ENCODE measurements at places on chromosomes 16 and 17.

DNA sequence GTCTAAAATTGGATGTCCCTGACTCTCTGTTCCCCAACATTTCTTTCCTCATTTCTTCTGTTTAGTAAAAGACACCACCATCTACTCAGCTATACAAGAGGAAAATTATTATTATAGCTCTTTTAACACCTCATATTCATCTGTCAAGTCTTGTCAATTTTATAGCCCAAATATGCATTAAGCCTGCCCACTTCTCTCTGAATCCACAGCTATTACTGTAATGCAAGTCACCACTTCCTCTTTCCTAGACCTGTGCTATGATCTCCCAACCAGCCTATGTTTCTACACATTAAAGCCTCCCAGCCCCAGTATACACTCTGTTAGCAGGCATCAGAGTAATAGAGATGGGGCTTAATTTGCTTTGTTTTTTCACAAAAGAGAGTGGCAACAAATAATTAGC, 252.9 kb downstream of the GRIN2A start:
- no peak for DNase-seq

DNA sequence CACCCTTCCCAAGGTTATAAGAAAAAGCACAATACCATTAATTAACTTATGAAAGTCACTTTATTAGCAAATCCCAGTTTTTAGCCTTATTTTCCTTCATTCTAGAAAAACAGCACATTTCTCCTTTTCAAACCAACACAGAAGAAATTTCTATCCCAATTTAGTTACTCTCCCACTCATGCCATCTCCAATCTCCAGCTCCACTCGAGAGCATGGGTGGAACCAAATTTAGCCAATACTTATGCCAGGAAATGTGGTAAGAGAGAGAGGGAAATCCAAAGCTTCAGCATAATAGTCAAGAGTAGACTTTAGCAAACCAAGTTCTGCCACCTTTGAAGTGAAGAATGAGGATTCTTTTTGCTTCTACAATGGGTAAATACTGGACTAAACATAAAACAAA, 288.8 kb downstream of the KIF2B start:
- DNase-seq = no peak

GRCh38 chr16:49919327-49919726, 63.4 kb upstream of the ZNF423 start:
- DNase-seq = no peak

DNA sequence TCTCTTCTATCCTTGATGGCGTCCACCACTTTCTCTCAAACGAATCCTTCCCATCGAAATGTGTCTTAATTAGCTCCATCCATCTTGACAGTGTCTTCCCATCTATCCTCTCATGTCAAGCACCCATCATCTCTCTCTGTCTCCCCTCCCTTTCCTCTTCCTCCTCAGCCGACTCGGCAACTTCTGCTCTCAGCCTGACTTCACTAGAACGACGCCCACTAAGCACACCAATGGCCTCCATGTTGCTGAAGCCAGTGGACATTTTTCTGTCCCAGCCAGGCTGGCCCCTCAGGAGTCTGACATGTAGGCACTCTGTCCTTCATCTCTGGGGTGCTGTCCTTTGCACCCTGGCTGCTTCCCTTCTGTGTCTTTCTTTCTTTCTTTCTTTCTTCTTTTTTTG, 2.5 kb upstream of the SPATA20 start:
- DNase-seq = no peak

- DNase-seq = no peak
Observed at GRCh38 chr16:10332241-10332640, 53.6 kb upstream of the ATF7IP2 start.

- no peak for DNase-seq
Observed at GRCh38 chr17:41177727-41178271, at the start of gene KRTAP4-2. Gene KRTAP4-2 (minus strand): TSS chr17:41178221. CDS start chr17:41178164, 57 bp downstream.

DNA sequence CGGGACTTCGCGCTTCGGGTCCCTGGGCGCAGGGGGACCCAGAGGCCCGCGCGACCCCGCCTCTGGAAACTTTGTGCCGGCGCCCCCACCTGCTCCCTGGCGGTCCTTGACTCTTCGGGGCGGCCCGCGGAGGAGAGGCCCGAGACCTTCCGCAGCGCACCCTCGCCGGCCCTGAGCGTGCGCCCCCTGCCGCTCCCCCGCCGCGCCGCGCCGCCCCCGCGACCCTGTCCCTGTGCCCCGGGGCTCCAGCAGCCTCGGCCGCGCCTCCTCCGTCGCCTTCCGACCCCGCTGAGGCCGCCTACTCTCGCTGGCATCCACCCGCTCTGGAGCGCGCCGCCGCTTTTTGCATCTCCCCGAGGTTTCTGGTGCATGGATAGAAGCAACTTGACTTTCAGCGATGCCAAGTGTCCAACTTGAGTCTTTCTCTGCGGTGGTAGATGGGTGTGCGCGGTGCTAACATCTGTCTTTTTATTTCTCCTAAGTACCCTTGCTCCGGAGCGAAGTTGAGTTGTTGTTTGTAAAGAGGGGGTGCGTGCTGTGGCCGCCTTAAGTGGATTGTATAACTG, 414 bp downstream of the DUSP14 start:
- peak; percentile 53 for DNase-seq

DNA sequence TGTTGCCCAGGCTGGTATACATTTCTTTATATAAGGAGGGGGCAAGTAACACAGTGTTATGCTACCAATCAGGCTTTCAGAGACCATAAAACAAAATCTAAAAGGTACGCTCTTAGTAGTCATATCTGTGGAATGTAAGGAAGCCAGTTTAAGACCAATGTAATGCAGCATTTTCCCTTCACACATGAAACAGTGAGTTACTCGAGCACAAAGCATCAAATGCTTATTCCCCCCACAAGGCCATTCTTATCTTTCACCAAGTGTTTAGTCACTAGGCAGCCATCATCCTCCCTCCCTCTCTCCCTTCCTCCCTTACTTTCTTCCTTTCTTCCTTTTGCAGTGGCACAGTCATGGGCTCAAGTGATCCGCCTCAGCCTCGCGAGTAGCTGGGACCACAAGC, 12.8 kb downstream of the HMOX2 start:
- DNase-seq = no peak

GRCh38 chr17:80265205-80266068, 4.8 kb downstream of the RNF213 start:
- no peak for DNase-seq

- DNase-seq = no peak
Observed at GRCh38 chr17:16081507-16082087, 82.0 kb downstream of the TTC19 start.

GRCh38 chr16:13186813-13187212, 285.4 kb downstream of the SHISA9 start:
- DNase-seq = peak; percentile 7

GRCh38 chr16:68146585-68146984, 61.4 kb downstream of the NFATC3 start:
- DNase-seq = no peak

GRCh38 chr16:70320121-70320520, 21.1 kb downstream of the DDX19B start:
- DNase-seq = no peak

- DNase-seq = no peak
Observed at GRCh38 chr17:80850817-80851216, 140.8 kb upstream of the CHMP6 start.

DNA sequence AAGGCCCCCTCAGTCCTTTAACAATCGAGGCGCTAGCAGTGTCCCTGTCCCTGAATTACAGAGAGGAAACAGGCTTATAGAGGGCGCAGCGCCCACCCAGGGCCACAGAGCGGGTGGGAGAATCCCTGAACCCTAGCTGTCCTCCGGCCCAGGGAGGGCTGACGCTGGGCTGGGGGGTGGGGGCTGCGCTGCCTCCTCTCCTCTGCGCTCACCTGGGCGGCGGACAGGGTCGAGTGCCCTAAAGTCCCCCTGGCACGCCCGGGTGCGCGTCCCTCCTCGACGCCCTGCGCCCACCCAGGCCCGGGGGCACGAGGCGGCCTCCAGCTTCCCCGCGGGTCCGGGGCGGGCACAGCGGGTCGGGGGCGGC, 200.4 kb upstream of the N4BP1 start:
- DNase-seq = no peak

- peak; percentile 86 for DNase-seq
Observed at GRCh38 chr16:53091466-53092211, 36.8 kb downstream of the CHD9 start.

- no peak for DNase-seq
Observed at GRCh38 chr16:28984619-28985135, at the start of gene LAT. Gene LAT (plus strand): TSS chr16:28985052. CDS start chr16:28985418, 366 bp downstream.

- DNase-seq = no peak
Observed at GRCh38 chr17:53626286-53626685, 196.4 kb upstream of the KIF2B start.

- DNase-seq = no peak
Observed at GRCh38 chr17:73650140-73650539, 5.9 kb upstream of the SDK2 start.

DNA sequence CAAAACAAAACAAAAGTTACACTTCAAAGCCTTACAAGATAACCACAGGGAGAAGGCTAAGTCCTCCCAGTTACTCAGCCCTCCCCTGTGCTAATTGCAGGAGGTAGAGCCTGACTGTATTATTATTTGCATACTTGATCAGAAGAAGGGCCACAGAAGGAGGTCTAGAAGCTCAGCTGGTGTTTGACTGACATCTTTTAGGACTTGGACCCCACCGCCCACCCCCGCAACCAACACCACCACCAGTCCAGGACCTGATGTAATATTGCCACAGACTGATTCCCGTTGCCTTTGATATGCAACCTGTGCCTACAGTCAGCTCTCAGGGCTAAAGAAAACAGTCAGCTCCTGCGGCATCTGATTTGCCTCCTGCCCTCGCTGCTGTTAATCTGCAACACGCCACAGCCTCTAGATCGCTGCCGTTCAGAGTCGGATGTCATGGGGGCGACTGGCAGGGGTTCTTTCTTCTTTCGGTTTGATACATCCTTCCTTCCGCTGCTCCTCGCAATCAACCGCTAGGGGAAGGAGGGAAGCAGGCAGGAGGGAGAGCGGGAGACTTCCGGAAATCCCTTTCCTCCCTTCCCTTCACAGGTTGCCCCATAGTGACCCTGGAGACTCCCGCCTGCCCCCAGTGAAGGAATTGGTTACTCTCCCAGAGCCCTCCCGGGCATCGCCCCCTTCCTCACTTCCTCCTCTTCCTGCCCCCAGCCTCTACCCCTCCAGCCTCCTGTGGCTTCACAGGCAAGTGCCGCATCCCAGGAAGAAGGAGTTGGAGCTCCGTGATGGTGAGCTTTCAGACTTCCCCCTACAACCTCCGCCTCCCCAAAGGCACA, 90.5 kb upstream of the SOX9 start:
- DNase-seq = no peak

GRCh38 chr17:75875940-75876189, 2.5 kb downstream of the TRIM47 start:
- no peak for DNase-seq

GRCh38 chr16:86404678-86405077, 105.6 kb upstream of the FOXF1 start:
- no peak for DNase-seq

DNA sequence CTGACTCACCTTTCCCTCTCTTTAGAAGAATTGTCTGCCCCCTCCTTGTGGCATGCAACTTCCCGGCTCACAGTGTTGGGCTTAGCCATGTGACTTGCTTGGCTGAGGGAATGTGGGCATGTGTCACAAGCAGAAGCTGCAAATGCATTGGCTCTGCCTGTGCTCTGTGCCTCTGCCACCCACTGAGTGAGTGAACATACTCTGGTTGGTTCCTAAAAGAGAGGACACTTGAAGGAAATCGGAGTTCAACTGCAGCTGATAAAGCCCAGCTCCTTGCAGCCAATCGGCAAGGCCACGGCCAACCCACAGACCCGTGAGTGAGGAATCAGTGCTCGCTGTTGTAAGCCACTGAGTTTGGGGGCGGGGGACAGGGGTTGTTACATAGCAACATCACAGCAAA, 10.9 kb upstream of the GINS2 start:
- DNase-seq = no peak

- DNase-seq = no peak
Observed at GRCh38 chr16:29678691-29679267, at the start of gene QPRT. Gene QPRT (plus strand): TSS chr16:29679180. CDS start chr16:29679198, 18 bp downstream.

DNA sequence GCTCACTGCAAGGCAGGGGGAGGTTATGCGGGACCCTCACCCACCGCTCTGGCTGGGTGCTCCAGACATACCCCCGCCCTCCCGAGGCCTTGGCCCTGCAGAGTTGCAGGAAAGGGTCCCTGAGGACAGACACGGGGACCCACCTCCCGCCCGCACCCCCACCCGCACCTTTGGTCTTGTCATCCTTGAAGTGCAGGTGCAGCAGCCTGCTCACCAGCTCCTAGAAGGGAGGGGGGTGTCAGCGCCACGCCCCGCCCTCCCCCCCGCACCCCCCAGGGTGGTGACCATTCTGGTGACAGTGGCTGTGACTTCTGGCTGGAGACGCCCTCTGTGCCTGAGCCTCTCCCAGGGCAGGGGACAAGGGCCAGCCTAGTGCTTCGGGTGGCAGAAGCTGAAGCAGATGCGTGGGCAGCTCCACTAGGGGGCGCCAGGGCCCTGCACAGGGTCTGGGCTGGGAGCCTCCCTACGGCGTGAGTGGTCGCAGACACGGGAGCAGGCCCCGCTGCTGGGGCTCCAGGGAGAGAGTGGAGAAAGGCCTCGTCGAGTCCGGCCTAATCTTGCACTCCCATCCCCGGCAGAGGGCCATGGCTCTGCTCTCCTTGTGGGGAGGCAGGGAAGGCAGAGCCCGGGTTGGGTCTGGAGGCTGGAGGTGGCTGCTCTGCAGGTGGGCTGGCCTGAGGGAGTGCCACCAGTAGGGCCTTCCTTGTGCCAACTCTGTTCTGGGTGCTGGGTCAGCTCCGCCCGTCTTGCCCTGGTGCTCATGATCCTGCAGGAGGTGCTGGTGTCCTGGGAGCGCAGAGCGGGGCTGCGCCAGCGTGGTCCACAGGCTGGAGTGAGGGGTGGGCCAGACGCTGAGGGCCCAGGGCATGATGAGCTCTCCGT, 2.7 kb downstream of the CENPX start:
- no peak for DNase-seq

DNA sequence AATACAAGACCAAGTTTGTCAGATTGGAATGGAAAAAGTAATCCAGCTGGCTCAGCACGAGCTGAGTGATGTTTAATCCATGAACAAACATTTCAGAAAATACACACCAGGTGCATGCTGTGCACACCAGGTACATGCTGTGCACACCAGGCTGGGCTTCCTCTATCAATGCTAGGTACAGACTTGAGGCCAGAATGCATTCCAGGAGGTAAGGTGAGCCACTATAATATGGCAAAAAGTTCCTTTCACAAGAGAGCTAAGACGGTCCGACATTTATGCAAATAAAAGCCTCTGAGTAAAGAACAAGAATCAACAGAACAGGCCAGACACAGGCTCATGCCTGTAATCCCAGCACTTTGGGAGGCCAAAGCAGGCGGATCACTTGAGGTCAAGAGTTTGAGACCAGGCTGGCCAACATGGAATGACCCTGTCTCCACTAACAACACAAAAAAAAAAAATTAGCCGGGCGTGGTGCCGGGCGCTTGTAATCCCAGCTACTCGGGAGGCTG, 128.2 kb downstream of the ZNF778 start:
- no peak for DNase-seq

GRCh38 chr16:27319257-27319965, 5.6 kb downstream of the IL4R start:
- no peak for DNase-seq

GRCh38 chr16:49696414-49697101, 159.4 kb downstream of the ZNF423 start:
- no peak for DNase-seq

All from NCI-H446 (cell line).